GM23338 (cell line): ENCODE measurements at places on chromosomes 11 and 22. TPM values are rescaled to one million over a fixed set of nuclear protein-coding genes. Genes with fewer than 3 reads are reported as not detected.

GRCh38 chr11:3123761-3124733 is 41.1 kb downstream of the OSBPL5 start:
- no peaks in the 10 kb centered on the region for H3K36me3 ChIP-seq
- H3K27me3 ChIP-seq, result no peaks in the 10 kb centered on the region
- no peaks in the 10 kb centered on the region for H3K4me1 ChIP-seq
- no peak for DNase-seq
- no peak overlapping the region for H3K27ac ChIP-seq

Gene WBP2NL
- total RNA-seq, result 0.14 and 0.39 TPM in 2 replicates

DNA sequence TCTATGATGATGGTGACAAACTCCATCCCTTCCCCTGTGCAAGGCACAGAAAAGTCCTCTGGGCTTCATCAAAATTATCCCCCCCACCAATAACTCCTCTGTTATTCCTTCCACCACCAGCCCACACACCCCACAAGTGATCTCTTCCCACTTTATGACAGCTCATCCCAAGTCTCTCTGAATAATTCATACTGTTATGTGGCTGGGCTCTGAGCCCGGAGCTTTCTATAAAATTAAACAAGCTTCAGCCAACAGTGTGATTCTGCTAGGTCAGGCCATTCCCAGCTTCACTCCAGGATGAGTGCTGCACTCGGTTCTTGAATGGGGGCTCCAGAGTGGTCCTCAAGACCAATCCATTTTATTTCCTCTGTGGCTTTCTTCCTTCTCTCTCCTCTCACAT is 83.0 kb downstream of the INSC start:
- no peak overlapping the region for H3K27ac ChIP-seq
- no peaks in the 10 kb centered on the region for H3K4me1 ChIP-seq
- H3K36me3 ChIP-seq, result no peaks in the 10 kb centered on the region

DNA sequence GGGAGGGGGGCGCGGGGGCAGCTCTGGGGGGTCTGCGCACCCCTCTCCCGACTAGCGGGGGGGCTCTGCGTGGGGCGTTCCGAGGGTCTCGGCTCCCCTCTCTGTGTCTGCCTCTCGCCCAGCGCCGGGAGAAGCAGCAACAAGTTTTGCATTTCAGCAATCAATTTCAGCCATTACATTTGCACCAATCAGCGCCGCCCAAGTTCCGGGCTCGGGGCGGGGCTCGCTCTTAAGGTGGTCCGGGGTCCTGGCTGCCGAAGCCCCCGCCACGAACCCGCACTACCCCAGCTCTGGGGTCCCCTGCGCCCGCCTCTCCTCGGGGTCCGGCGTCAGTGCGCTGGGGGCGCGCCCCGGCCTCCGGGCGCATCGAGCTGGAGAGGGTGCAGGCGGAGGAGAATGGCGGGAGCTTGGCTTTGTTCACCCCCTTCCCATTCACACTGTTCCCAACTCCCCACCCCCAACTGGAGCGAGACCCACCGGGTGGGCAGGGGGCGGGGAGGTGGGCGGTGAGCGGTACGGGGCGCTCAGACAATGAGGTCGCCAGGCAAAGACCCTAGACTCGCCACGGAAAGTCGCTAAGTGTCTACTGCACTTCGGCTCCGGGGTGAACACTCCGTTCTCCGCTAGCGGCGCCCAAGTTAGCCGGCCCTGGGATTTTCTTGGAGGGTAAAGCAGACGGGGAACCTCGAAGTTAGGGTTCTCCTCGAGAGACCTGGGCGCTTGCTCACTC is at the start of gene MN1:
MN1 (minus strand) TSS at position 141 of the 730 bp plus-strand sequence. CDS start 1,213 bp downstream, outside the sequence.
- H3K36me3 ChIP-seq, result no peaks in the 10 kb centered on the region
- H3K27me3 ChIP-seq, result peaks cover 80% of the 10 kb centered on the region
- peaks cover 33% of the 10 kb centered on the region for H3K4me1 ChIP-seq

Gene KCNK4
- 1.0 TPM in 1 of 2 replicates, not detected in the other for total RNA-seq

Gene DDTL
- 1.5 and 2.1 TPM in 2 replicates for total RNA-seq
